Gastroesophageal sphincter (tissue), 4 donors: ENCODE measurements at places on chromosomes 12 and 14. TPM values are rescaled to one million over a fixed set of nuclear protein-coding genes. Genes with fewer than 3 reads are reported as not detected.

ERH gene
- total RNA-seq: 70.2 TPM

GSC gene
- 3.5 TPM for total RNA-seq

TAS2R8 gene
- total RNA-seq: not detected

BIN2 gene
- 1.6 TPM for total RNA-seq

CLBA1 gene
- total RNA-seq: 4.7 TPM

RFLNA gene
- total RNA-seq: 0.39 TPM

GZMB gene
- not detected for total RNA-seq

DNA sequence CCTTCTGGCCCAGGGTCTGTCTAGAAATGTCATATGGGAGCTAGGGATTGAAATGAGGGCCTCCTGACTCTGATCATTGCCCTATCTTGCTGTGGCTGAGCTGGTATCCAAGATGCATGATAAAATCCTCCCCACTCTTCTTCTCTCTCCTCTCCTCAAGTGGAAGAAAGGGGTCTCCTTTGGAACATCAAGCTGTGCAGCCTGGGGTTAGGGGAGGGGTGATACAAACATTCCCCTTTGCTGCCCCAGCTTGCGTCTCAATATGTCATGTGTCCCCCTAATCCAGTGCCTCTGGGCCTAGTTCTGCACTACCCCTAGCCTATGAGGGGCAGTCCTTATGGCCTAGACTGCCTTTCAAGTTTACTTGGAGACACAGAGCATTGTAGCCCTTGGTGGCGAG, 8.5 kb downstream of the RDH16 start:
- no peak for ATAC-seq

DNA sequence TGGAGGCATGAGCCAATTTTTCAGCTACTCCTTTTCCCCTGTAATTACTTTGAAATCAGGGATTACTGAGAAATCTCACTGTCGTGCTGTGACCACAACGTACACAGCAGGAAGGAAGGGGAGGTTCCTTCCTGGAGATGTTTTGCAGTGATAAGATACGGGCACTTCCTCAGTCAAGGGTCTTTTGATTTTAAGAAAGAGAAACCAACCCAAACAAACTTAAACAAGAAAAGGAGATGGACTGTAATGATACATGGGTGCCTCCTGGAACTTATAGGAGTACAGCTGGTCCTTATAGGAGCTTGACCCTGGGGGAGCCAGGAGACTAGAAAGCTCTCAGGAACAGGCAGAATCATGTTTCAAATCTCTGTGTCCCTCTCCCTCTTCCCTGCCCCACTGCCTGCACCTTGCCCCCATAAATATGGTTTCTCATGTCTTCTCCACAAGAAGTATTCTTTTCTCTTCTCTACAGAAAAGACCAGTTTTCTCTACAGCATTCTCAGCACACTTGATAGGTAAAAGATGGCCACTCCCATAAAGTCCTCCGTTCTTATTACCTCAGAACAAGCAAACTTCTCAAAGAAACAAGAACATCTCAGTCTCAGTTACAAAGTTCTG, 281.1 kb upstream of the AMIGO2 start:
- ATAC-seq: no peak

DNA sequence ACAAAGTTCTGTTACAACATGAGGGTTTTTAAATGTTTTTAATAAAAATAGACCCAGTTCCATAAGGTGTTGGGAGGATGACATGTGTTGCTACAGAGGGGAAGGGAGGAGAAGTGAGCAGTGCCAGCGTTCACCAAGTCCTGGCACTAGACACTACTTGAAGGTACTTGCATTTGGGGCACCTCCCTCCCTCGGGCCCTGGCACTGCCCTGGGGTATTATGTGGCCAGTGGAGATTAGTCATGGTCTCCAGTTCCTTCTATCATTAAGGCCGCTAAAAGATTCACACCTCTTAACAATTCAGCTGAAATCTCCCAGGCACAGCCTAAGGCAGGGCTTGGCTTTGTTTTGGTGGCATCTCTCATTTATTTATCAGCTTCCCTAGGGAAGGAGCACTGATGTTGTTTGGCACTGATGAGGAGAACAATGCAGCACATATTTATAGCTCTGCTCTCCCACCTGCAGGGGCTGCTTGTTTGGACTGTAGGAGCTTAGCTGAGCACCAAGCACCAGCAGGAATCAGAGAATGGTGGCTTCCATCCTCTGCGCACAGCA, 155.5 kb upstream of the NTF3 start:
- ATAC-seq: no peak

DNA sequence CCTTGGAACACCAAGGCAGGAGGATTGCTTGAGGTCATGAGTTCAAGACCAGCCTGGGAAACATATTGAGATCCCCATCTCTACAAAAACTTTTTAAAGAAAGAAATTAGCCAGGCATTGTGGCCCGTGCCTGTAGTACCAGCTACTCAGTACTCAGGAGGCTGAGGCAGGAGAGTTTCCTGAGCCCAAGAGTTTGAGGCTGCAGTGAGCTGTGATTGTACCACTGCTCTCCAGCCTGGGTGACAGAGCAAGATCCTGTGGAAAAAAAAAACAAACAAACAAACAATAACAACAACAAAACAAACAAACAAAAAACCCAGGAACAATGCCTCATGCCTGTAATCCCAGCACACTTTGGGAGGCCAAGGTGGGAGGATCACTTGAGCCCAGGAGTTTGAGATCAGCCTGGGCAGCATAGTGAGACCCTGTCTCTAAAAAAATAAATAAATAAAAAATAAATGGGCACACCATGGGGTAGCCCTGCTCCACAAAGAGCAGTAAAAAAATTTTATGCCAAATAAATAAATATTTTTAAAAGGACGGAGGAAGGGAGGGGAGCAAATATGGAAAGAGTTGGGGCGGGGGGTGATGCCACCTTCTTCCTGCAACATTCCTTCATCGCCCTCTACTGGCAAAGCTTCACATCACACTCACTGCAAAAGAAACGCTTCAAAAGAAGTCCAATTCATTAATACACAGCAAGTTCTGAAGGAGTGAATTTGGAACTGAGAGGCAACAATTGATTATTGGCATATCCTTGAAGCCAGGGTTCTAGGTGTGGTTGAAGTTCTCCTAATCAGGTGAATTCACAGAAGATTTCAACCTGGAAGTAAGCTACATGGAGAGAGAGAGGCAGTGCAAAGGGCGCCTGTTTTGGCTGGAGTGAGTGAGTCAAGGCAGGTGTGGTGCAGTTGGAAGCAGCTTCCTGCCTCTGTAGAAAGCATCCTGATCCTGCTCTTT, 8.8 kb upstream of the GNPTAB start:
- peak; percentile 71 for ATAC-seq

DNA sequence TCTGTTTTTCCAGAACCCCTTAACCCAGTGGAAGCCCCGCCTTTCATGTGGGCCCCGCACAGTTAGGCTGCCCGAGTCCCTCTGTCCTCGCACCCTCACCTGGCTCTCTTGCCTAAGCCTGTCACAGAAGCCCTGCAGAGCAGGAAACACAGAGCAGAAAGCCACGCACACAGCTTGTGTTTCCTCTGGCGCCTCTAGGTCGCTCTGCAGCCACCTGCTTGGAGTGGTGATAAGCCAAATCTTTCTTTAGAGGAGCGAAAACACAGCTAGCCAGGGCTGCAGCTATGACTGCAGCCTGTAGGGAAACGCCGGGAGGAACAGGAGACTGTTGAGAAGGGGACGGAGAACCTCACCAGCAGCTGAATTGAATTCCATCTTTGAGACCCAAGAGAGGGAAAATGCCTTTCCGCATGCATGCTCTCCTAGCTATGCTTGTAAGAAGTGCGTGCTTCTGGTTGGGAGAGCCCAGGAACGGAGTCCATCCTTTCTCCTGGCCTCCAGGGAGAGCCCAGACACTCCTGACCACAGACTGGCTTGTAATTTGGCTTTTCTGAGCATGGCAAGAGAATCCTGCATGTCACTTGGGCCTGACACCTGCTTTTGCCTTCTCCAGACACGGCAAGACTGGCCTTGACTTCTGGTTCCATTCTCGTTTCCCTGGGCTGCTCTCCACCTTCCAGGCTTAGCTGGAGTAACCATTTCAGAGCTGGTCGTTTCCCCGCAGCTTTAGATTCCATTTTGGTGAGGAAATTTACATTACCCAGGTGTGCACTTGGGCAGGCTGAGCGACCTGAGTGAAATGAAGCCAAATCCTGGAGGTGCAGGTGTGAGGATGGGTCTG, 301.6 kb downstream of the CACNA1C start:
- ATAC-seq: no peak

DNA sequence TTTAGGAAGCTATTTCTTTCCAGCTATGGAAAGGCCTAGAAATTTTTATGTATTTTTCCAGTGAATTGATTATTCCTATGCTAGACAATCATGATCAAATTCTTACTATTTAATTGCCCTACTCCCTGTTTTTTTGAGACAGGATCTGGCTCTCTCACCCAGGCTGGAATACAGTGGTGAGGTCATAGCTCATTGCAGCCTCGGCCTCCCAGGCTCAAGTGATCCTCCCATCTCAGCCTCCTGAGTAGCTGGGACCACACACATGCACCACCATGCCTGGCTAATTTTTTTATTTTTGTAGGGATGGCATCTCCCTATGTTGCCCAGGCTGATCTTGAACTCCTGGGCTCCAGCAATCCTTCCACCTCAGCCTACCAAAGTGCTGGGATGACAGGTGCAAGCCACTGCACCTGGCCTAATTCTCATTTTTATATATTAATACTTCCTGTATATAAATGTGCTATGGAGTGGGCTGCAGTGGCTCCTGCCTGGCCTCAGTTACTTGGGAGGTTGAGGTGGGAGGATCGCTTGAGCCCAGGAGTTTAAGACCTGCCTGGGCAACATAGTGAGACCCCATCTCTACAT, 16.0 kb upstream of the MDM2 start:
- ATAC-seq: no peak

- ATAC-seq: no peak
These were observed 106.8 kb upstream of the BCL2L14 start for GRCh38 chr12:11963841-11964471.

DNA sequence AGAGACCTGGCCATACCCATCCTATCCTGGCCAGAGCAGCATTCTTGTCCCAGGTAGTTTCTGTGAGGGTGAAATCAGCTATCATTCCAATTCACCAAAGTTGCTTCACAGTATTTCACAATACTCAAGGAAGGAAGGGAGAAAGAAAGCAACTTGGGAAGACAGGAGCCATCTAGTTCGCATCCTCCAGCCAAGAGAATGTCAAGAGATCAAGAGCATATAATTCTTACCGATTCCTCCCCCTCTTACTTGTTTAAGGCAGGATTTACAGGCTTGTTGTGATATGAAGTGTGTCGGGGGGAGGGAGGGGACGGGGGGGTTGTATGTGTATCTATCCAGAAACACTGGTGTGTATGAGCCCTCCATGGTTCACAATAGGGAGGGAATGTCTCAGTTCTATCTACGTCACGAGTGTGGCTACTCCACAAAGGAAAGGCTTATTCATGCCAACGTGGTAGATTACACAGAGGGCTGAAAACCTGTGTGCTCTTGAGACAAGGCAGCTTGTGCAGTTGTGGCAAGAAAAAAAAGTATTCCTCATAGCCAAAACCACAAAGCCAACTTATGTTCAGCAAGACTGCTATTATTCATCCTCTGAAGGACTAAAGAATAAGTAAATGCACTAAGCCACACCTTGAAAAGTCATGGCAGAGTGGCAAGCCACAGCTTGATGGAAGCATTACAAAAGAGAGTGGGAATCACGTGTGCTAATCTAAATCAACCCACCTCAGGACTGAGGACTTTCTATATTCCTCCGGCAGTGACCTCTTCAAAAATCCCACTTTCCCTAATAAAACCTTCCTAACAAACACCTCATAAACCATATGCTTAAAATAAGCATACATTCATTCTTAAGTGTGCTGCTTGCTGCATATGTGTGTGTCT, 35.0 kb downstream of the CORO1C start:
- peak; percentile 63 for ATAC-seq

- no peak for ATAC-seq
These were observed 50.8 kb upstream of the HOXC13 start for GRCh38 chr12:53887881-53888280.

DNA sequence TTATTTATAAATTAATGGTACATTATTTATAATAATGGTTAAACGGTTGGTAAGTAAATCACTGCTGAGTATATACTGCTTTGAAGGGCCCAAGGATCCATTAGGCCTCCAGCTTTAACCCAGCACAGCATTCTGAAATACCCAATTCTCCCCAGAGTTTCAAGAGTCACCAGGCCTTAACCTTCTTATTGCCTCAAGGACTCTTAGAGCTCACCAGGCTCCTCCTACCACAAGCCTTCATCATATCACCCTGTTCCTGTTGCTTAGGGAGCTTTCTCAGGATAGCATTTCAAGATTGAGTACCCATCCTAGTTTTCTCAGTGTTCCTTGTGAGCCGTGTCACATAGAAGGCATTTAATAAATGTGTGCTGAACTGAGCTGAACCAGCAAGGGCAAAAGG, 242.5 kb downstream of the FBXL14 start:
- no peak for ATAC-seq

- ATAC-seq: no peak
These were observed 23.6 kb upstream of the UTP20 start for GRCh38 chr12:101256266-101256665.

DNA sequence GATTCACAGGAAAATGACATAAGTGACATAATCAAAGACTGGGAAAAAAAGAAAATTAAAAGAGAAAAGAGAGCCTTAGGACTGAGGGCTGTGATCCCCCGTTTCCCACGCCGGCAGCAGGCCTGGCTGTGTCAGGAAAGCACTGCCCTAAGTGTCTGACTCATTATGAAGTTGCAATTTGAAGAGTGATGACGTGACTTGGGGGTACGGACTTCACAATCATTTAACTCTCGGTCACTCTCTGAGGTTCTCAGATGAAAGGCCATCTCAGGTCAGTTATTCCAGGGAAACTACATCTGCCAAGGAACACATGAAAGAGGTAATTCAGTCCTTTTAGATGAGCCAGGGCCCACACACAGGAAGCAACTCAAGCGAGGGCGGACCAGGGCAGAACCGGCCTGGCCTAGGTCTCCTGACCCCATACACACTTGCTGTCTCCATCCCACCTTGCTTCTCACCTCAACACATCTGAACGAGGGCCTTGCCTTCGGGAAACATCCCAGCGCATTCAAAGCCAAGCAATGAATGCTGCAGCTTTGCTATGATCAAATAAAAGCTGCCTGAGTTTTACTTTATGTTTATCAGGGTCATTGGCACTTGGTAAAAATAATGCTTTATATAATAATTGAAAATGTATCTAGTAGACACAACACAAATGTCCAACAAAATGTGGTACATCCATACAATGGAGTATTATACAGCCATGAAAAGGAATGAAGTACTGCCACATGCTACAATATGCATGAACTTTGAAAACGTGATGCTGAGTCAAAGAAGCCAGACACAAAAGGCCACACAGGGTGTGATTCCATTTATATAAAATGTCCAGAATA, 2.7 kb downstream of the SSH1 start:
- ATAC-seq: peak; percentile 66

- no peak for ATAC-seq
These were observed 12.5 kb upstream of the CAND1 start for GRCh38 chr12:67256649-67257048.
